ENCODE measurements at places on chromosomes 6 and 20.

DNA sequence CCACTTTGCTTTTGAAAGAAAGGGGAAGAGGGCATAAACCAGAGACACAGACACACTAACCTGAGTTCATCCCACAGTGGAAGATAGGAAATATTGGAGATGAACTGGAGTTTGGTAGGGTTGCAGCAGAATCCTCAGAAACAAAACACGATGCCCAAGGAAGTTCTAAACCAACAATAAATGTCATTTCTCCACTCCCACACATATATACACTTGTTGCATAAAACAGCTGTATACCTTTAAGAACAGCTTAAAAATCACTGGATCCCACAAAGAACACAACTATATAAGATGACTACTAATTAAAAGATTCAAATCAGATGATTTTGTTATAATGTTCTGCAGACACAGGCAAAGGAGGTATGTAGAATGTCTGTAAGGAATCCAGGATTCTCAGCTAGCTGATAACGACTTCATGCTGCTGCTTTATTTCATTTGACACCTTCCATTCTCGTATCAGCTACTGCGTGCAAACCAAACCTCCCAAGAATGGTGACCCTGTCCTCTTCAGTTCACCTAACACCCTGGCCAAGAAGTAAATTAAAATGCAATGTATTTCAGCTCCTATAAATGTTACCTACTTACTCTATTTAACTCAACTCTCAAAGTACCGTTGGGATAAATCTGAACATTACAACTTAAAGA, 14.3 kb downstream of the KIF13A start:
- DNase-seq, result no peak

DNA sequence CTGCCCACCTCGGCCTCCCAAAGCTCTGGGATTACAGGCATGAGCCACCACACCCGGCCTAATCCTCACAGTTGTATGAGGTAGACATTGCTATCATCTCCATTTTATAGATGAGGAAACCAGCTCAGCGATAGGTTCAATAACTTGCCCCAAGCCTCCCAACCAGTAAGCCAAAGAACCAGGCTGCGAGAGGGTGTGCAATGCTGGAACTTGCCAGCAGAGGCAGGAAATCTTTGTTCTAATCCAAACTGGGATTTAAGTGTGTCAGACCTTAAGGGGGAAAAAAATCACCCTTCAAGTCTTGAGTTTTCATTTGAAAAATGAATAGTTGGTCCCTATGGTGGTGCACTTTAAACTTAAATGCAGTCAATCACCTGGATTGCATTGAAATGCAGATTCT, 20.1 kb upstream of the RNGTT start:
- no peak for DNase-seq

DNA sequence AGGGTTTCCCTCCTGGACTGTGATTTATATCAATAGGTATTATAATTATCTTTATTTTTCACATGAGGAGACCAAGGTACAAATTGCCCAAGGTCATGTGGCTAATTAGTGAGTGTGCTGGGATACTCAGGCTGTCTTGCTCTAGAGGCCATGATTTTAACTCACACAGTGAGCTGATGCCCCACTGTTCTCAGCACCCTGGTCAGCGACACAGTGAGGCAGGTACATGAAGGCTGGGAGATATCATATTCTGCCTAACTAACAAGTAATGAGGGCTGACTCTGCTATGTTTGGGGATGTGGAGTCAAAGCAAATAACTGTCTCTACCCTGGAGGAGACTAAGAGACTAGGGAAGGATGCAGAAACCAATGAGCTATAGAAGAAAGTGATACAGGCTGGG, 501.1 kb downstream of the PTPRT start:
- DNase-seq, result no peak

- no peak for DNase-seq
These were observed 5.7 kb downstream of the CDC40 start for GRCh38 chr6:110185879-110186278.

GRCh38 chr20:44704551-44704971, 10.6 kb upstream of the CCN5 start:
- no peak for DNase-seq

DNA sequence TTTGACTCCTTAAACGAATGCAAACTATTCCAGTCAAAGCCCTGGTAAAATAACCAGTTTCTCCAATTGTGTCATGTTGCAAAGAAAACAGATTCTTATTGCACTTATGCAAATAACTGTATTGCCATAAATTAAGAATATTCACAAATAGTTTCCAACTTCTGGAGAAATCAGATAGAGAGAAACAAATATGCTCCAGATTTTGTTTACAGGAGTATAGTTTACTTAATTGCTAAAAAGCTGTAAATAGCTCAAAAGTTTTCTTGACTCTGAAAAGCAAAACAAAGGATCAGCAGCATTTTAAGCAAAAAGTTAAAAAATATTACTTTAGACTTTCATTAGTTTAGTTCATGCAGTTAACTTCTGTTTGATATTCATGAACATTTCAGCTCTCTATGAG, 304.2 kb downstream of the PACRG start:
- no peak for DNase-seq

DNA sequence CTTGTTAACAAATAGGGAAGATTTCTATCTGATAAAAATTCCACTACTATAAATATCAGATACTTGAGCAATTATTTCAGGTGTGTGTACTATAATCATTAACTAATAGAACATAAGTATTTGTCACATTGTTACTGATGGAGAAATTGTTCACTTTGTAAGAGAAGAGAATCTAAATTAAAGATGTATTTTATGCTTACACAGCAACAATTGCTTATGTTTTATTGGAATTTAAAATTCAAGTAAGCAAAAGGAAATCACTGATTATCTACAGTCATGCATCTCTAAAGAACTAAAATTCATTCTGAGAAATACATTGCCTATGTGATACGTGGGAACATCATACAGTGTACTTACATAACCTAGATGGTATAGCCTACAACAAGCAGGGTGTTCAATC, 1590.8 kb downstream of the GRIK2 start:
- no peak for DNase-seq

GRCh38 chr6:108951351-108951953, 103.2 kb downstream of the ARMC2 start:
- DNase-seq, result no peak

GRCh38 chr20:34573541-34574300, 15.2 kb downstream of the MAP1LC3A start:
- no peak for DNase-seq

- no peak for DNase-seq
These were observed 7.2 kb upstream of the ABCC10 start for GRCh38 chr6:43420012-43420709.

DNA sequence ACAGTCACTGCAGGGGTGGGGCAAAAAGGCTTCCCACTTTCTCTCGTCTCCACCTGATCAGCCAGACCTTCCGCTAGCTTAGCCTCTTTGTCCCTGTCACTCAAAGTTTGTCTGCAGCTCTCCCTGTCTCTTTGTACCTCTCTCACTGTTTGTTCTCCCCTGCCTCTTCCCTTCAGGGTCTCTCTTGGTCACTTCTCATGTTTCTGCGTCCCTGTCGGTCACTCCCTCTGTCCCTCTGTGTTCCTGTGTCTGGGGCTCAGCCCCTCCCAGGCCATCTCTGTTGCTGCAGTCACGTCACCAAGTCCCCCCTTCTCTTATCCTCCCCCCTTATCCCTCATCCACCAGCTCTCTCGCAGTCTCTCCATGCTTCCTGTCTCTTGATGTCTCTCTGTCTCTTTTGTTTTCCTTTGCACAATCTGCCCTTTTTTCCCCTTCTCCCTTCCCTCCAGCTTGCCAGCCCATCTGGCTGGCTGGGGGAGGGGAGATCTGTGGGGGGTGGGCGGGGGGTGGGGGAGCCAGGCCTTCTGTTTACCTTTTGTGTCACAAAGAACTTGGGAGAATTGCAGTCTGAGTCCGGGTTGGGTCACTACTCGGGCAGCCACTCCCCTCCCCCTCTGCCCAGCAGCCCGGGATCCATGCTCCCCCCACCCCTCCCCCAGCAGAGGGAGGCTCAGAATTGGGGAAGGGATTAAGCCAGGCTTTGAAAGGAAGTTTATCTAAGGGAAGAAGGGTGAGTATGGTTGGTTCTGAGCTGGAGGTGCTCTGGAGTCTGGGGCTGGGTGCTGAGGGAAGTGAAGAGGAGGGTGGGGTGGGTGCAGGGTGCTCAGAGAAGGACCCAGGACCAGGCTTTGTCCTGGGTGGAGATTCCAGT, 32.3 kb downstream of the FOXP4 start:
- no peak for DNase-seq

- no peak for DNase-seq
These were observed 176.0 kb upstream of the NT5E start for GRCh38 chr6:85273870-85274269.
